ENCODE measurements at places on chromosomes 2 and 18.

GRCh38 chr2:100214265-100214971, 72.0 kb upstream of the AFF3 start:
- no peak for DNase-seq

- no peak for DNase-seq
These were observed 194.9 kb downstream of the GALNT1 start for GRCh38 chr18:35776473-35776872.

DNA sequence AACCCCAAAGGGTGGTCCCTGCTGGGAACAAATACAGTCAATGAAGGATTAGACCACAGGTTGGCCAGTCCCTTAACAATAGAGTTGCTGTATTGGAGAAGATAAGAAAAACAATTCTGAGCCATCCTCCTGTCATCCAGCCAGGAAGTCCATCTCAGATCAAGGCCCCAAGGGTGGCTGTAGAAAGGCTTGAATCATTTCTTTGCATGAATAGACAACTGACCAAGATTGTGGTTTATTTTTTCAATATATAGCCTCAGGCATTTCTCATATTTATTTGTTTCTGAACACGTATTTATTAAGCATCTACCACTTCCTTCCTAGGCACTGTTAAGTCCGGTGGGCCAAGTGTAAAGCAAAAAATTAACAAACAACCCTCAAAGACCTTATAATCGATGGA, 274.4 kb upstream of the SLC14A2 start:
- no peak for DNase-seq

GRCh38 chr2:18399601-18400000, 160.9 kb downstream of the RDH14 start:
- no peak for DNase-seq

DNA sequence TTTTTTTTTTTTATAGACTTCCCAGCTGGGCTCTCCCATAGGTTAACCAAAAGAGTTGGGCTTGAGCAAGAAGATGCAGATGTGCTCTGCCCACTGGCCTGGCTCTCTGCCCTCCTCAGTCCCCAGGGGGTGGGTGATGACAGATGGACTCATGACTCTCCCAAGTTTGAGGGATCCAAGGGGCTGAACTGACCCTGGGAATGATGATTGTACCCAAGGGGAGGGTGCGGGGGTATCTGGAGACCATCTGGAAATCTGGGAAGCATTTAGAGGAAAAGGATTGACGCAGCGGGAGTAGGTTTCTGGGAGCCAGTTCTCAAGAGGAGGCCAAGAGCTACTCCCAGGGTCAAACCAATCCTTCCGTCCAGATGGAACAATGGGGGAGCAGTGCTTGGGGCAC, 330.8 kb downstream of the CYP26B1 start:
- DNase-seq: no peak

- no peak for DNase-seq
These were observed 40.1 kb downstream of the MRPL35 start for GRCh38 chr2:86239326-86239725.

GRCh38 chr2:145752091-145752806, 1232.3 kb upstream of the ZEB2 start:
- peak; percentile 8 for DNase-seq

DNA sequence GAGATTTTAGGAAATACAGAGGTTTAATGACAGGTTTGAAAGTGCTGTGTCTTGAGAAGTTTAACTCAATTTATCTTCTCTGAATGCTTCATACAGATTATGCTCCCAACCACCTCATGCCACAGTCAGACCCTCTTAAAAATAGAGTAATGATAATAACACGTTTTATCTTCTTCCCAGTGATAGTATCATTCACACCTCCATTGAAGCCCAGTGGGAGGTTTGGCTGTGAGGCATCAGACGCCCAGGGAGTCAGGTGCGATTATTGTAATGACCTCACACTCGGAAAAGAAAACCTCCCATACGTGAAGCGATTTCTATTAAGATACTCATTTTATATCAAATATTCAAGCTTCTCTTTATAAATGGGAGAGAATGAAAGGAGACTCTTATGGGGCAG, 366.3 kb downstream of the SETBP1 start:
- DNase-seq: no peak

- DNase-seq: no peak
These were observed 124.5 kb downstream of the WDR7 start for GRCh38 chr18:56775701-56776100.

GRCh38 chr18:37361335-37362157, 204.1 kb downstream of the CELF4 start:
- DNase-seq: no peak

DNA sequence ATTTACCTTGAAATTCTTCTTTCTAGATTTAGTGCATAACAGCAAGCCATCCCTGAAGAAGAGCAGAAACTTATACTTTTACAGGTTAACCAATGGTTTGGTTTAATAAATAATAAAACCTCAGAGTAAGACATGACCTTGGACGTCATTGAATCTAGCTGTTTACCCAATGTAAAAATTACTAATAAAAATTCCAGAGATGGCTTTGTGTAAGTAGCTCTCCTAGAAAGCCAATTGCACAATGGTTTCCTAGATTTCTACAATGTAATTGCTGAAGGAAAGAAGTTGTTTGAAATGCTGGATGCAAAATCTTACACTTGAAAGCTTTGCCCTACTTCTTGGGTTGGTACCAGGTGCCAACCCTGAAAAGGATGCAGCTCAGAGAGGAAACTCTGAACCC, 1.5 kb downstream of the XDH start:
- DNase-seq: no peak

DNA sequence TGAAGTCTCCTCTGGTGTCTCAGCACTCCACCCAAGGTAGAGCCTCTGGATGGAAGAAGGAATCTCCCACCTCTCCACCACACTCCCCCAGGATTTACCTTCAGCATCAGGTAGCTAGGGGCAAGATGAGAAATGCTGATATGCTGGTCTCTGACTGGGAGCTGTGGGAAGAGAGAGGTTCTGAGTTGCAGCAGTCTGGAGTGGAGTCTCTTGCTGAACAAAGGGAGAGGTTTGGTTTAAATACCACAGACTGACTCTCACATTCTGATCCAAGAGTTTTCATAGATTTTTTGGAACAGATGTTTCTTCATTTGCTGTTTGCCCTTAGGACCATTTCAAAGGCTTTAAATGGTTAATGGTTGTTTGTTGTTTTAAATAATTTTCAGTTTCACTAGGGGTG, 1.1 kb upstream of the CFLAR start:
- no peak for DNase-seq

GRCh38 chr2:53631313-53632125, 136.1 kb upstream of the CHAC2 start:
- no peak for DNase-seq

- DNase-seq: no peak
These were observed 191.1 kb upstream of the ALKAL2 start for GRCh38 chr2:479031-479430.

- DNase-seq: no peak
These were observed 17.0 kb downstream of the TOGARAM2 start for GRCh38 chr2:28997847-28998735.

GRCh38 chr2:232142049-232142448, 180.5 kb downstream of the DIS3L2 start:
- no peak for DNase-seq

- DNase-seq: no peak
These were observed 356.7 kb upstream of the LYPD1 start for GRCh38 chr2:133026536-133027177.

DNA sequence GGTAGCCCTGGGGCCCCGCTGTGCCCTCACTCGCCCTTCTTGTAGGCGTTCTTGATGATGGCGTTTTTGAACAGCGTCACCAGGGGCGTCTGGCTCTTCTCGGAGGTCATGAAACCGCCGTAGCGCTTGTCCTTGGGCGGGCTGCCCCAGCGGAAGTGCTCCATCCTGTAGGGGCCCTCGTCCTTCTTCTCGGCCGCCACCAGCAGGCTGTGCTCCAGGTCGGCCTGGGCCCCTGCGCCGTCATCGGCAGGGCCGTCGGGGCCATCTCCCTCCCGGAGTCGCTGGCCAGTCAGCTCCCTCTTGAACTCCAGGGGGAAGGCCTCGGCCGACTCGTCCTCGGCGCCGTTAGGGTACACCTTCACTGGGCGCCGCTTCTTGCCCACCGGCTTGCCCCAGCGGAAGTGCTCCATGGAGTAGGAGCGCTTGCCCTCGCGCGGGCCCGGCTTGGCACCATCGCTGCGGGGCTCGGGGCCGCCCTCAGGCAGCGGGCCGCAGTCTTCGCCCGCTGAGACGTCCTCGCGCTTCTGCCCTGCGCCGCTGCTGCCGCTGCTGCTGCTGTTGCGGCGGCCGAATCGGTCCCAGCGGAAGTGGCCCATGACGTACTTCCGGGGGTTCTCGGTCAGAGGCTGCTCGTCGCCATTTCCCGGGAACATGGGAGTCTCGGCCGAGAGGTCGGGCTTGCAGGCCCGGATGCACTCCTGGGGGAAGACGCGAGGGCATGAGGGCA, 7.2 kb downstream of the POMC start:
- no peak for DNase-seq

DNA sequence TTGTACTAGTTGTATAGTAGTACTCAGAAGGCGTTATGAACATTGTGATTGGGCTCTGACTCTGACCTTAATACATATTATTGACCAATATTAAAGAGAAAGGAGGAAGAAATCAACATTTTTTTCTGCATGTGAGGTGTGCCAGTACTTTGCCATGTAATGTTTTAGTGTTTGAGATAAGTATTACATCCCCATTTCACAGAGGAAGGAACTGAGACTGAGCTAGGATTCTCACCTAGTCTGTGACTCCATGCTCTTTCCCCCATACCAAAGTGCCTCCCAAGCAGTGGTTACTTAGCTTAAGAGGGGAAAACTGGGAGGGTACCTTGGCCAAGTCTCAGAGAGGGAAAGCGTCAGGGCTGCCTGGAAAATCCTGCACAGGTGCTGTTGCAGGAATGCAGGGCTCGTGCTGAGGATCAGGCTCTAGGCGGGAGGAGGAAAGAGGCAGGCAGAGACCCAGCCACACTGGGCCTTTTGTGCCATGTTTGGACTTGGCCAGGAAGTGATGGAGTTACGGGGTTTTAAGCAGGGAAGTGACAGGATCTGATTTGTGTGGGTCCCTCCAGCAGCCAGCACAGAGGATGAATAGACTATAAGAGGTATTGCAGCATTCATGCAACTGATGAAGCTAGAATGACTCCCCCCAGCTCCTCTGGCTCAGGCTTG, 1.7 kb downstream of the PNKD start:
- no peak for DNase-seq

GRCh38 chr2:38409156-38410102, 32.4 kb upstream of the ATL2 start:
- no peak for DNase-seq

GRCh38 chr18:48940854-48941611, 9.7 kb downstream of the SMAD7 start:
- no peak for DNase-seq

GRCh38 chr2:180653481-180653880, 326.9 kb upstream of the UBE2E3 start:
- DNase-seq: no peak

DNA sequence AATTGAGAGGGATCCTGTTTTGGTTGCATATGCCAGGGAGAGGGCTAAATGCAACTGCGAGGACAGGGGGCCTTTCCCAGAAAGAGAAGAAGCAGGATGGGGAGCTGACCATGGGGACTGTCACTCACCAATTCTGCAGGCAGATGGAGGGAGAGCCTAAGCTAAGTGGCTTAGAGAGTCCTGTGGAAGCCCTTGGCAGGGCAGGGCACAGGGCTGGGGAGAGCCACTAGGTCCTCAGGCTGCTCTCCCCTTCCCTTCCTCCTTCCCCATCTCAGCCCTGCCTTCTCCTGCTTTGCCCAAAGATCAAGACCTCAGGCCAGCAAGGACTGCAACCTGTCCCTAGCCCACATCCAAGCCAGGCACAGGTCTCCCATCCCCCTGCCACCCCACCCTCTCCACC, 24.4 kb upstream of the CATIP start:
- DNase-seq: no peak

- DNase-seq: no peak
These were observed 9.0 kb downstream of the TNFRSF11A start for GRCh38 chr18:62334120-62334519.

GRCh38 chr2:16999347-17000183, 333.9 kb upstream of the CYRIA start:
- no peak for DNase-seq

- no peak for DNase-seq
These were observed 757.1 kb upstream of the PIK3C3 start for GRCh38 chr18:41197967-41198366.

- DNase-seq: no peak
These were observed 95.8 kb upstream of the SMAD2 start for GRCh38 chr18:48026216-48026615.

DNA sequence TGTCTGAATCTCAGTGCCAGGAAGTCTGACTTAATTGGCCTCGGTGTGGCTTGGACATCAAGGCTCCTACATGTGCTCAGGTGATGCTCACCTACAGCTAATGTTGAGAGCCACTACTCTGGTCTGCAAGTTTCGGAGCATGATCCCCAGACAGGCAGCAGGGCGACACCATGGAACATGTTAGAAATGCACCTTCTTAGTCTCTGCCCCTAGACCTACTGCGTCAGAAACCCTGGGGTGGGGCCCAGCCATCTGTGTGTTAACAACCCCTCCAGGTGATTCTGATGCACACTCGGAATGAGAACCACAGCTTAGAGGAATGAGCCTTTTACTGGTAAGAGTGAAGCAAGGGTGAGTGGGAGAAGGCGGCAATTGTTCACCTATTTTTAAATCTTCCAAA, 86.9 kb upstream of the NABP1 start:
- DNase-seq: no peak

GRCh38 chr18:9043581-9043980, 58.9 kb upstream of the NDUFV2 start:
- DNase-seq: no peak

DNA sequence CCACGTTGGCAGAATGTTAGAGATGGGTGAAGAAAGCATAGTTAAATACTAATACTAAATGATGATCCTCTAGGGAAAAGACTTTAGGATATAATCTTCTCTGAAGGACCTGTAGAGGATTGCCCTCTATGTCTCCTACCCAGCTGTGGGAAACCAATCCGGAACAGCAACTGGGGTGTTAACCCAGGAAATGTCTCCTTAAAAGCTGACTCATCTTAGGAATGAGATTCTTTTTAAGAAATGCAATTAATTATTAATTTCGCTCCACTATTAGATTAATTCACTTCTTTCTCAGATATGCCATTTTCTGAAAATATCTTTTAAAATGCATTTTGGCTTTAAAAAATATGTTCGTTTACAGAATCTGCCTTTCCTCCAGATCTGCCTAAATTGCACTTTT, 7.4 kb downstream of the SCN3A start:
- DNase-seq: no peak

DNA sequence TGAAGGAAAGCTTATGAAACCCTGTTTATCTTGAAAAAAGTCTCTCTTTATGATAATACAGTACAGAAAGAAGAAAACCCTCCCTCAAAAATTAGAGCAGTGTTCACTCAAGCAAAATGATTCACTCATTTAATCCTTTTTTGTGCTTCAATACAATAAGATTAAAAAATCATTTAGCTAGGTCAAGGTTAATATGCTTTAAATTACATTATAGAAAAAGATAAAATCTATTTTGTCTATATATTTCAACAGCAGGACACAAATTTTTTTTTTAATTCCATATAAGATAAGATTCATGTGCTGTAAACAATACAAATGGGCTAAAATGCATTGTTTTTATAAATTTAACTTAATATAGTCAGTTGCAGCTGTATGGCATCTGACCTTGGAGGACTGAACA, 176.9 kb downstream of the KCNE4 start:
- no peak for DNase-seq

- DNase-seq: no peak
These were observed 22.4 kb downstream of the MAL start for GRCh38 chr2:95047629-95048510.
